Activated CD4-positive, alpha-beta T cell treated with anti-CD3 and anti-CD28 coated beads, Interleukin-2, amount 50 U/mL, for 48 hours (primary cell): ENCODE measurements at places on chromosomes 5 and 9.
A peak's percentile ranks its signal among the peaks of the same experiment; 100 is the strongest.

DNA sequence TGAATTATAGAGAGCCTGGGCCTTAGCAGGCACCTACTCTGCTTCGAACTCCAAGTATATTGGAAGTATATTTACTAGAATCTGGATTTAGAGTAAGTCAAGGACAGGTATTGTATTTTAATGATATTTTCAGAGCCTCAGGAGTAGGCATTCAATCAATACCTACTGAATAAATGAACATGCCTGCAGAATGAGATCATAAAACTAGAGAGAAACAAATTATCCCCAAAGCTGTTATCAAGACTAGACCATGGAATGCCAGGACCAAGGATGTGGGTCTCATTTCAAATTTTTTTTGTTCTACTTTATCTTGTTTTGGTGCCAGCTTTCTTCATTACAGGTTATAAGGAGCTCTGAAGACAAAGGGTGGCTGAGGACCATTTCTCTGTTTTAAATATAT lies 66.0 kb downstream of the GDNF start:
- DNase-seq, result no peak

- DNase-seq, result no peak
Measured at GRCh38 chr5:68953875-68954617, 139.8 kb upstream of the SLC30A5 start.

GRCh38 chr5:96439477-96440184 lies 6.6 kb upstream of the PCSK1 start:
- no peak for DNase-seq

DNA sequence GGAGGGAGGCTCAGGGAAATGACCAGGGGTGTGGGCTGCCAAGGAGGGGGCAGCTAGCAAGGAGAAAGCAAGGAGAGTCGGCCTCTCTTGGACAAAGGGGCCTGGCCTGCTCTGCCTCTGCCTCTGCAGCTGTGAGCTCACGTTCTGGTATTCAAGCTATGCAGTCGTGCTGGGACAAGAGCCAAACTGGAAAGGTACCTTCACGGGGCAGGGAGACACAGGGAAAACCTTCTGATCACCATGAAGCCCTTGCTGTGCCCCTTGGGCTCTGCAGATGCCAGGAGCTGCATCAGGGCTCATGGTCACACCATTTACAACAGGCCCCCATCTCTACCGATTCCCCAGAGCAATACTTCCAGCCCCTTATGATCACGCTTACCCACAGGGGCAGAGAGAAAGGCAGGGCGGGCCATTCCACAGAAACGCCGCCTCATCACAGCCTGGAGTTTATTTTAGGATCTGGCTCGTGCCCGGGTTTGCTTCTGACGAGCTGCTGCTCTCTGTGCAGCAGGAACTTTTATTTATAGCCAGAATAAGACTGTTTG lies 63.2 kb downstream of the PRRT1B start:
- no peak for DNase-seq

GRCh38 chr9:95508968-95509850 lies 7.6 kb downstream of the PTCH1 start:
- DNase-seq, result peak; percentile 58

- DNase-seq, result no peak
Measured at GRCh38 chr5:68292316-68292715, 76.8 kb downstream of the PIK3R1 start.

- no peak for DNase-seq
Measured at GRCh38 chr5:170746075-170746960, 37.2 kb upstream of the GABRP start.

GRCh38 chr5:116880150-116880549 lies 305.5 kb upstream of the SEMA6A start:
- DNase-seq, result no peak

GRCh38 chr5:167794121-167794520 lies 497.3 kb upstream of the WWC1 start:
- DNase-seq, result no peak

DNA sequence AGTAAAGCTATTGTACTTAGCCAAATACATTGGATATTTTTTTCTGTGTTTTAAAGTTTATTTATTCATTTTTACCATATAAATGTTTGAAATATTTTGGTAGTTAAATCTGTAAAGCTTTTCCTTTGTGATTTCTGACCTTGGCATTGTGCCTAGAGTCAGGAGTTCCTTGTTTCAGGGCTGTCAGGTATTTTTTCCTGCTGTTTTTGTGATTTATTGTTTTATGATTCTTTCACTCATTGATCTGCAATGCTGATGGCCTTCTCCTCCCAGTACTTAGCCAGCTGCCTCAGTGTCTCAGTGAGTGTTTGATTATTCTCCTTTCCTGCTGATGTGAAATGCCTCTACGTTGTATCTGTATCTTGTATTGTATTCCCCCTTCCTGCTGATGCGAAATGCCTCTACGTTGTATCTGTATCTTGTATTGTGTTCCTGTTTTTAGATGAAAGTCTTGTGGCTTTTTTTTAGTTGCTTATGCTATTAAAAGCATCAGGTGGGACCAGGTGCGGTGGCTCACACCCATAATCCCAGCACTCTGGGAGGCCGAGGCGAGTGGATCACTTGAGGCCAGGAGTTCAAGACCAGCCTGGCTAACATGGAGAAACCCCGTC lies 61.0 kb downstream of the EHMT1 start:
- DNase-seq, result no peak

DNA sequence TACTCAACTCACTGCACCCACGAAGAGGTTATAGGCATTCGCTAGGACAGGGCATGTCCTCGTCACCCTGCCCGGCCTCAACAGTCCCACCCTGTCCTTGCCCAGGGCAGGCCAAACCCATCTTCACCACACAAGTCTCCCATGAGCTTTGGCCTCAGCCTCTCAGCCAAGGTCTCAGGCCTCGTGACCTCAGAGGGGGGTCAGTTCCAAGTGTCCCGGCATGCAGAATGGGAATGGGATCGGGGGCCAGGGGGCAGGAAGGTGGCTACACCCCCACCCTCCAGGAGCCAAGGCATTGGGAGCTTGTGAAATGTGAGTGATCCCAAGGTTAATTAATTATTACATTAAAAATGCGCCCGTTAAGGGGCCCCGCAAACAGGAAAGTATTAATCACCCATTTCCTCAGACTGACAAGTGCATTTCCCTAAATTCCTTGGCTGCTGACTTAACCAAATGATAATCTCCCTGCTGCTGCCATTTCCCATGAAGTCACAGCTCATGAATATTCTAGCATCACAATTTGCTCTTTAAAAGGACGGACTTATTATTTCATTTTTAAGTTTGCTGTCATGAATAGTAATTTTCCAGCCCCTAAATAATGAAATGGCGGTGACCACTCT lies 8.0 kb upstream of the UBAC1 start:
- no peak for DNase-seq

- no peak for DNase-seq
Measured at GRCh38 chr5:2111569-2112105, 228.9 kb upstream of the IRX4 start.

GRCh38 chr9:78386773-78387172 lies 89.8 kb downstream of the PSAT1 start:
- no peak for DNase-seq

- DNase-seq, result no peak
Measured at GRCh38 chr5:69029292-69029691, 64.5 kb upstream of the SLC30A5 start.

DNA sequence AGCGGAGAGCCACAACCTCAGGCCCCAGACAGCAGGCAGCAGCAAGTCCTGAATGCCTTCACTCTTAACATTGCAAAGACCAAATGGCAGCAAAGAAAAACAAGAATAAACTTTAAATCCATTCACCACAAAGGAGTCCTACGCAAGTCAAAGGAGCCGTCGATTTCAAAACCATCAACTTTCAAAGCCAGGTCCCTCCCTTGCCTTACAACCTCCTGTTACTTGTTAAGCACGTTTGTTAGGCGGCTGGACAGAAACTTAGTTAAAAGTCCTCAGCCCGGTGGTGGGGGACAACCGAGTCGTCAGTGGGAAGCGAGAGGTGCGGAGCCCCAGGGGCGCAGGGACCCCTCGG lies 938 bp downstream of the LPAR1 start:
- no peak for DNase-seq

- no peak for DNase-seq
Measured at GRCh38 chr5:61461926-61462325, 129.9 kb downstream of the ZSWIM6 start.

GRCh38 chr9:72188232-72188631 lies 39.0 kb downstream of the GDA start:
- no peak for DNase-seq

- no peak for DNase-seq
Measured at GRCh38 chr5:152456815-152457443, 51.9 kb upstream of the NMUR2 start.

DNA sequence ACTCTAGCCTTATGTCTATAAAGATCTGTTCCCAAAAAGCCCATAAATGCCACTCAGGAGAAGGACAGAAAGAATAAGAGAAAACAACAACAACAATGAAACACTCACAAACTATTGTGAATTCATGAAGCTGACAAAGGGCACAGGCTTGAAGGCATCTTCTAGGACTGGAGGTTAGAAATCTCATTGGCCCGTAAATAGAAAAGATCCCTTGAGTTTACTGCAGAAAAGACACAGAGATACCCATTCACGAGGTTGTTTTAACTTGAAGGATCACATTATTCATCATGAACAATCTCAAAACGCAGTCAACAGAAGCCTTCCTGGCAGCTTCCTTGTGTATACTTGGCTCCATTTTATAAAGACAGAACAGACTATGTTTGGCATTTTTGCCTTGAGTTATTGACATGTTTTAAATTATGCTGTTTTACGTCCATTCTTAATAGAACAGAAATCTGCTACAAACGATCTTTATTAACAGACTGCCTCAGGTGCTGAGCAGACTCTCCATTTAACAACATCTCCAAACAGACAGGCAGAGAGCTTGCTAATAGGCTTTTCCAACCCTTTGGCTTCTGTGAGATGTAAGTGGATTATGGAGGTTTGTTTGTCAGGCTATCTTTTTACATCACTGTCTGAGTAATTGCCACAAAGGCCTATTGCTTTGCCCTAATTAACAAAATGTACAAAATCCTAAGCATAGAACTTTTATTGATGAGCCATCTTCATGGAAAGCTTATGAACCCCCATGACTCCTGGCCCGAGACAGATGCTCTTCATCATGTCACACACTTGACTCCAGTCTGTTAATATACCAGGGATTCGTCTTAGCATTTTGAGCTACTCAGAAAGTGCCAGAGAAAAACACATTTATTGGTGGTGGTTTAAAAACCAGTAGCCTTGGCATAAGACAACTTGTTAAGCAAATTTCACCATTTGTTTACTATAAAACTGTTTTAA lies 735.3 kb upstream of the ZNF608 start:
- DNase-seq, result no peak

DNA sequence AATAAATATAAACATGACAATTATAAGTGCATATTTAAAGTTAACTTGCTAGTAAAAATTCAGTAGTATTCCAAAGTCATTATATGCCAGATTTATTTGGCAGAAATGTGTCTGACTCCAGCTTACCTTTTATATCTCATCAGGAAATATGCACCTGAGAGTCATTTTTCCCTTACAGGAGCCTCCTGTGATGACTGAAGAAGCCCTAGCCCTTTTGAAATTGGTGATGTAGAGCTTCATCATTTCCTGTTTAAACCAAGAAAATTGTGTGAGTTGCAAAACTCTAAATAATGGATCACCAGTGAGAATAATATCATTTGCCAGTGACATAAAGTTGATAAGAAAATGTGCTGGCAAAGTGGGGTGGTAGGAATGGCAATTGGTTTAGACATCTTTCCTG lies 42.1 kb upstream of the CTNND2 start:
- no peak for DNase-seq

GRCh38 chr5:103657301-103657700 lies 94.7 kb upstream of the NUDT12 start:
- DNase-seq, result no peak

DNA sequence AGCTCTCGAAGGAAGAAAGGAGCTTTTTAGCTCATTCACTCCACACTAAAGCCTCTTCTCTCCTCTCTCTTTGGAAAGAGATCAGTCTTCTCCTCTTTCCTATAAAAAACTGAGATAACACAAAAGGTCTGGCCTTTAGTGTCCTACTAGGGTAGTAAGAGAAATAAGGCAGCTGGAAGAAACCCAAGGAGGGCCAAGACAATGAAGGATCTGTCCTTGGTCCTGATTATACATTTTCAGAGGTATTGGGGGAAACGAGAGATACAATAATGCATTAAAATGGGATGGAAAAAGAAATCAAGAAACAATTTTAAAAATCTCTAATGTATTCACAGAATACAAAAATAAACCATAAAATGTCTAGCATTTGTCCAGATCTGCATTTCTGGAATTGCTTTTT lies 184.0 kb downstream of the SLF1 start:
- no peak for DNase-seq

- DNase-seq, result no peak
Measured at GRCh38 chr5:156479849-156480248, 152.9 kb downstream of the SGCD start.

- DNase-seq, result no peak
Measured at GRCh38 chr5:16588434-16589214, 28.2 kb downstream of the RETREG1 start.

DNA sequence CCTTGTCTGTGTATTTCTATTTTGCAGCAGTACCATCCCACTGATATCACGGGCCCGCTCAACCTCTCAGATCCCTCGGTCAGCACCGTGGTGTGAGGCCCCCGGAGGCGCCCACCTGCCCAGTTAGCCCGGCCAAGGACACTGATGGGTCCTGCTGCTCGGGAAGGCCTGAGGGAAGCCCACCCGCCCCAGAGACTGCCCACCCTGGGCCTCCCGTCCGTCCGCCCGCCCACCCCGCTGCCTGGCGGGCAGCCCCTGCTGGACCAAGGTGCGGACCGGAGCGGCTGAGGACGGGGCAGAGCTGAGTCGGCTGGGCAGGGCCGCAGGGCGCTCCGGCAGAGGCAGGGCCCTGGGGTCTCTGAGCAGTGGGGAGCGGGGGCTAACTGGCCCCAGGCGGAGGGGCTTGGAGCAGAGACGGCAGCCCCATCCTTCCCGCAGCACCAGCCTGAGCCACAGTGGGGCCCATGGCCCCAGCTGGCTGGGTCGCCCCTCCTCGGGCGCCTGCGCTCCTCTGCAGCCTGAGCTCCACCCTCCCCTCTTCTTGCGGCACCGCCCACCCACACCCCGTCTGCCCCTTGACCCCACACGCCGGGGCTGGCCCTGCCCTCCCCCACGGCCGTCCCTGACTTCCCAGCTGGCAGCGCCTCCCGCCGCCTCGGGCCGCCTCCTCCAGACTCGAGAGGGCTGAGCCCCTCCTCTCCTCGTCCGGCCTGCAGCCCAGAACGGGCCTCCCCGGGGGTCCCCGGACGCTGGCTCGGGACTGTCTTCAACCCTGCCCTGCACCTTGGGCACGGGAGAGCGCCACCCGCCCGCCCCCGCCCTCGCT lies 1.9 kb downstream of the LRRC26 start:
- no peak for DNase-seq

DNA sequence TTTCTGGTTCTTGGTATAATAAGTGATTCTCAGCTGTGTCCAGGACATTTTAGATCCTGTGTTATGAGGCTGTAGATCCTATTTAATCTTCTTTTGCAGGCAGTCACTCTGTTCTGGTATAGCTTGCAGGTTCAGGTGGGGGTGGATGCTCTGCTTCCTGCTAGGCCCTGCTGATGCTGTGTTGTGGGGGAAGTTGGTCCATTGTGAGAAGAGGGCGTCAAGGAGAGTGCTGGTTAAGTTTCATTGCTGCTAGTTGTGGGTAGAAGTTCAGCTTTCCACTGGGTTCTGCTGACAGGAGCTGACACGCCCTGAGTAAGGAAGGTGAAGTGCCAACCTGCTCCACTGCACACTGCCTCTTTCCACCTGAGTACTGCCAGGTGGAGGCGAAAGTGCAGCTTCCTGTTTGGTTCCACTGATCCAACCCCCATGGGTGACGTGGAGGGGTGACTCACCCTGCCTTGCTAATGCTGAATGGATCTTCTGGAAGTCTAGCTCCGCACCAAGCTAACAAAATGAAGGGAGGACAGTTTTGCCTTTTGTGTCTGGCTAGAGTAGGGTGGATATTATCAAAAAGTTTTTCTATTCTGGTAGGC lies 16.3 kb downstream of the NMRK1 start:
- DNase-seq, result peak; percentile 77

GRCh38 chr5:29672678-29673077 lies 1520.8 kb upstream of the CDH6 start:
- DNase-seq, result no peak
